Vagina (tissue), 2 donors: ENCODE measurements at places on chromosomes 4 and X.

DNA sequence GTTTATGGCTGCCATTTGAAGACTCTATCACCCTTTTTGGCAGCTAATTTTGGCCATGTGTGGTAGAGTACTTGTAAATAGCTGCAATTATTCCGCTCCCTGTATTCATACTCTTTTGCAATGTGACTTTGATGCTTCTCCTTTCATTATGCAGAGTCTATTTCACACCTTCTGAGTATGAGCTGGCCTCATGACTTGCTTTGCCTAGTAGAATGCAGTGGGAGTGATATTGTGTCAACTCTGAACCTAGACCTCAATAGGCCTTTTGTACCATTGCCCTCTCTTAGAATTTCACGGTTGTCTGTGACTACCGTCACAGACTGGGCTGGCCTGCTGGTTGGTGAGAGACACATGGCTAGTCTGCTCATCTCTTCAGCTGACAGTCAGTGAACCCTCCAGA lies 118.8 kb downstream of the DDIT4L start:
- no peak for DNase-seq

DNA sequence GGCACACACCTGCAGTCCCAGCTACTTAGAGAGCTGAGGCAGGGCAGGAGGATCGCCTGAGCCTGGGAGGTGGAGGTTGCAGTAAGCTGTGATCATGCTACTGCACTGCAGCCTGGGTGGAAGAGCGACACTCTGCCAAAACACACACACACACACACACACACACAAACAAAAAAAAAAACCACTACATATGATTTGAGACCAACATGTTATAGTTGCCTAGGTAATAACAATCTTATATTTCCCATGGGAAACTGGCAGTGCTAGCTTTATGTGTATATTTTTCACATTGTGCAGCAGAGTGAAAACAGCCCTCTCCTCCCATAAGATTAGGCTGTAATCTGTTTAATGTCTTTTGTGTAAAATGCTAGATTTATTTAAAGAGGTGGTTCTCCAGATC lies 3.1 kb upstream of the FAM241A start:
- no peak for DNase-seq

DNA sequence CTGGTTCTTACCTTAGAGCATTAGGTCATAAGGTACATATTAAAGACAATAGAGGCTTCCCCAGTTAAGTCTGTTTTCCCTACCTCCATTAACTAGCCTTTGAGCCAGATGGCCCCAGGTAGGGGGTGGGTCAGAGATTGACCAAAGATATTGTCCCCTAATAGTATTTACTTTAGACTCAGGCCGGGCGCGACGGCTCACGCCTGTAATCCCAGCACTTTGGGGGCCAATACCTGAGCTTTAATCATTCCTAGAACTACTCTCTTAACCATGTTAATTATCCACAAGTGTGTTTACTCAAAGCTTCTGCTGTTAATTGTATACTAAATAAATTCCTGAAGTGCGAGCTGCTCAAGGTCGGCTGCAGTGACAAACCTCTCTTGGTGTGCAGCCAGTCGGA lies 28.0 kb upstream of the AMBN start:
- DNase-seq, result no peak

DNA sequence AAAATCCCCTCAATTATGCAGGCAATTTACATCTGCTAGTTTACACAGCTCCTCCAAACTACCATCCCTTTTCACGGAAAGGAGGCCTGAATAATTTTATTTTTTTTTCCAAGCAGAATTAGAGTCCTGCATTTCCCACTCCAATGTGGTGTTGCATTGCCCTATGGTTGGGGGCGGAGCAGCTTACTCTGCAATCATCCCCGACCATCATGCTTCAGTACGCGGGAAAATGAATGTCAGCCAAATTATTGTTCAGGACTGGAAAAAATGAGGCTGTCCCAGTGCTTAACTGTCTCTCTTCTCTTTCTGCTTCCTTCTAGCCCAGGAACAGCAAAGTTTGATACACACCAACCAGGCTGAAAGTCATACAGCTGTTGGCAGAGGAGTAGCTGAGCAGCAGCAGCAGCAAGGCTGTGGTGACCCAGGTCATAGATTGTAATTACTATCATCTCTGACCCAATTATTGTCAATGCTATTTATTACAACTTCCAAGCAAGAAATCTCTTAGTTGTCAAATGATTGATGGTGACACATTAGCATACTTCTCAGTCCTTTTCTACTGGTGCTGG lies 28.3 kb downstream of the MMRN1 start:
- DNase-seq, result no peak

- DNase-seq, result no peak
Measured at GRCh38 chr4:78556665-78557064, 5.1 kb downstream of the ANXA3 start.

DNA sequence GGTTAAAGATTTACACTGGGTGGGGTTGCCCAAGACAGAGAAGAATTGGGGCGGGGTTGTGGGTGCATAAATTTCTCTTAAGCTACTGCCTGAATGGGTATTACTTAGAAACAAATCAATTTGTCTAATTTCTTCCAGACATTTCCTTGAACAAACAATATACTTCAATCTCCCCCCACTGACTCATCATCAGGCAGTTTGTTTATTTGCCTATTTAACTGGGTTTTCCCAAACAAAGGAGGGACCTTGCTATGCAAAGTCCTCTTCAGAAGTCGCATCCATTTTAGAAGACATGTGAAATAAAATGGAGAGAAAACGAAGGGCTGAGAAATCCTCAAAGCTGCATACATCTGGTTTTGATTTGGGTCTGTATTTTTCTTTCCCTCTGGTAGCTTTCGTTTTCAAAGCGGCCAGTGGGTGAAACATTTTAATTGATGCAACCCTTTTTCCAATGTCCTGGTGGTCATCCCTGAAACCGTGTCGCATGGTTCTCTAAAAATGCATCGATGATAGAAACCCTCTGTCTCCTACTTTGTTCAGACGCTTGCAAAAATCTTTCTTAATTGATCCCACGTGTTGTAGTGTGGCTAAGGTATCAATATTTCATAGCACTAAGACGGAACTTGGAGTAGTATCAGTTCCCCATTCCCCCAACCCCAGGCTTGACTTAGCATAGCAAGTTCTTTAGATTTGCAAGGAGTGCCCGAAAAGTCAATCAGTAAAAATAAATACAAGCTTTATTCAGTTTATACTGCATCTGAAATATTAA lies 115.1 kb upstream of the MXRA5 start:
- DNase-seq, result no peak

- DNase-seq, result no peak
Measured at GRCh38 chr4:150209140-150209829, 131.0 kb downstream of the DCLK2 start.

GRCh38 chr4:79626611-79627010 lies 218.6 kb upstream of the GK2 start:
- DNase-seq, result no peak

DNA sequence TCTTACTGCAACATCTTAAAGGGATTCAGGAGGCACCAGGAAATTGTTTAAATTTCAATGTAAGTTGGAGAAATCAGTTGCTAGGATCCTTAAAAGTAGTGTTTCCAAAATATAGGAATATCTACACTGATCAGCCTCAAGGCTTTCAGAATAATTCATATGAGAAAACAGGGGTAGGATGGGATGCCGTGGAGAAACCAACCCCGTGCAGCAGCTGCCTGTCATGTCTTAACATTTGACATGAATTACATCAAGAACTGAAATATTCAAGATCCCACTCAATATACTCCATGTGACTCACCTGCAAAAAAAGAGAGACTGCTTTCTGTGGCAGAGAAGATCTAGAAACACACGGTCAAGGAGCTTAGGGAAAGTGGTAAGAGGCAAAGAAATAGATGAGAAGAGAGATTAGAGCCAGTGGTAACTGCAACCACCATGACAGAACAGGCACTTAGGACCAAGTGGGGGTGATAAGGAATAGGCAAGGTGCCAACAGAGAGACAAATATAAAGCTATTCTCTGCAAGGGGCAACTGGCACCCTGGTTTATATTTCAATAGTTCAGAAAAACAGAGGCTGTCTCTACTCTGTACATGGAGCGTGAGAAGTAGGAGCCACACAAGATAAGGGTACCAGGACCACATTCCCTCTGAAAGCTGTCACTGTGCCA lies 64.0 kb downstream of the SLC39A8 start:
- no peak for DNase-seq
